ENCODE measurements at places on chromosomes 3 and 15.

- peak; percentile 93 for DNase-seq
These were observed 138.9 kb upstream of the SLC7A14 start for GRCh38 chr3:170724599-170725280.

DNA sequence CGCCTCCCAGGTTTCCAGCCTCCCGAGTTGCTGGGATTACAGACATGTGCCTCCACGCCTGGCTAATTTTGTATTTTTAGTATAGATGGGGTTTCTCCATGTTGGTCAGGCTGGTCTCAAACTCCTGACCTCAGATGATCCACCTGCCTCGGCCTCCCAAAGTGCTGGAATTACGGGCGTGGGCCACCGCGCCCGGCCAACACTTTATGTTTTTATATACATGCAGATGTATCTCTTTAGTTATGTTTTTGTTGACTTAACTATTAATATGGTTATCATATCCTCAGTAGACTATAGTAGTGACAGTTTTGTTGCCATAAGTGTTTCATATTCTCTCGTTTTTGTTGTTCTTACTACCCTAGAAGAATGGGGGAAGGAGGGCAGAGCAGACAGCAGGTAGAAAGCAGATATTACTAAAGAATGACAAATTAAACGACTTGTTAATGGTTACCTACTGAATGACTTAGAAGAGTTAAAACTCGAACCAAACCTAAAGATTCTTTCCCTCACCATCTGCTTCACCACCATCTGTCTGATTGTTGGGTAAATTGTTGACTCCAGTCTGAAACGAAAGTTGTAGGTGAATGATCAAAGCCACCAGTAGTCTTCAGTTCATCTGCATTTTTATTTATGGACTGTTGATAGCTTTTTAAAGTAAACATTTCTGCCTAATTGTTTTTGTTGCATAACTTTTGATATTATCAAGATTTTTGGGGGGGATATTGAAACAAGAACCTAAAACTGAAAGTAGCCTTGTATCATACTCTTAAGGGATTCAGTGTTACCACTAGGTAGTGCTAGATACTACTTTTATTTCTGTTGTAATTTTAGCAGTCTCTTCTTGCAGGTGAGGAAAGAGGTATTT, 89.3 kb downstream of the RASA2 start:
- DNase-seq = peak; percentile 10

GRCh38 chr3:73694983-73695757, 70.4 kb upstream of the PDZRN3 start:
- DNase-seq = no peak

DNA sequence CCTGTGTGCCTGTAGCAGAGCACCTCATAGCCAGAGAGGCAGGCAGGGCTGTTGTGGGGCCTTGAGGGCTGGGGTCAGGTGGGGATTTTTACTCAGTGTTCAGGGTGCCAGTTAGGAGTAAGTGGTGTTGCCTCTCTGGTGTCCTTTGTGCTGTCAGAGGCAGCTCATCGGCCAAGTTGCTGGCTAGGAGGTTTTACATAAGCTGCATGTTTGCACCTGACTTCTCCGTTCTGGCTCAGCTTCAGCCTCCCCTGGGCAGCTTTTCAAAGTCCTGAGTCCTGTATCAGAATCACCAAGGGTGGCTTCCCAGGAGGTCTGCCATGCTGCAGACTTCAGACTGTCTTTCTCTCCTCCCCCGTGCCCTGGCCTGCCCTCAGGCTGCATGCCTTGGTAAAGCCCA, 242.6 kb upstream of the TPM1 start:
- DNase-seq = no peak

GRCh38 chr3:112688819-112689218, 47.9 kb upstream of the CCDC80 start:
- DNase-seq = peak; percentile 41

GRCh38 chr3:129345971-129346370, 67.3 kb downstream of the HMCES start:
- no peak for DNase-seq

GRCh38 chr3:14403619-14404155, 1.3 kb downstream of the SLC6A6 start:
- DNase-seq = no peak

DNA sequence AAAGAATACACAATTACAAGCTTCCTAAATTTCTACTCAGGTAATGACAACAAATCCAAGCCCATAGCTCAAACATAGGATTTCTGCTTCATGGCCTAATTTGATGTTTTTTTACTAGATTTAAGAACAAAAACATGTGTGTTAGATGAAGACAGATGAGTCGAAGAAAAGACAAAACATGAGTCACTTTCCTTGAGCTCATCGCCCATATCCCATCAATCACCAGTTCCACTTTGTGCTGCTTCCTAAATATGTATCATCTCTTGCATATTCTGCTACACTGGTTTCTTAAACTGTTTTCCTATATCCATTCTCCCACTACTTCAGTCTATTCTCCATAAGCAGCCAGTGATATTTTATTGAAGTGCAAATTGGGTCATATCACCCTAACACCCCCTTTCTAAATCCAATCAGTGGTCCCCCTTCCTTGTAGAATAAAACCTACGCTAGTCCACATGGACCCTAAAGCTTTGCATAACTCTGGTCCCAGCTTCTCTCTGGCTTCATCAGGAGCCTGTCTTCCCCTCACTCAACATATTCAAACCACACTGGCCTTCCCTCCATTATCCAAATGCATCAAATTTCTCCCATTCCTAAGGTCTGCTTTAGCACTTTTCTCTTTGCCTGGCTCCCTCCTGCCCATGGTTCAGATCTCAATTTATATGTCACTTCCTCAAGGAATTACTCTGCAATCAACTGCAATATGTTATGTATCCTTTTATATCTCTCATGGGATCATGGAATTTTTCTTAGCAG, 1033.9 kb downstream of the FHIT start:
- peak; percentile 53 for DNase-seq

DNA sequence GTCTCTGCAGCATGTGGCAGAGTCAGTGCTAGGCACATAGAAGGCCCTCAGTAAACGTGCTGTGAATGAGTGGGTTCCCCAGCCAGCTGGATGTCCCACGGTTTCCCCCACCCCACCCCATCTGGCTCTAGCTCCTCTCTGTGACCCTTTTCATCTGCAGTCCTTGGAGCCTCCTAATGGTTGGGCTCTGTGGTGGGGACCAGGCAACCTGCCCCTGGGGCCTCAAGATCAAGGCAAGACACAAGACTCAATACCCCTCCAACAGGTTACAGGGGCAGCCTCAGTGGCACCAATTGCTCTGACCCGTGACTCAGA, 17.1 kb upstream of the CYP11A1 start:
- DNase-seq = no peak

DNA sequence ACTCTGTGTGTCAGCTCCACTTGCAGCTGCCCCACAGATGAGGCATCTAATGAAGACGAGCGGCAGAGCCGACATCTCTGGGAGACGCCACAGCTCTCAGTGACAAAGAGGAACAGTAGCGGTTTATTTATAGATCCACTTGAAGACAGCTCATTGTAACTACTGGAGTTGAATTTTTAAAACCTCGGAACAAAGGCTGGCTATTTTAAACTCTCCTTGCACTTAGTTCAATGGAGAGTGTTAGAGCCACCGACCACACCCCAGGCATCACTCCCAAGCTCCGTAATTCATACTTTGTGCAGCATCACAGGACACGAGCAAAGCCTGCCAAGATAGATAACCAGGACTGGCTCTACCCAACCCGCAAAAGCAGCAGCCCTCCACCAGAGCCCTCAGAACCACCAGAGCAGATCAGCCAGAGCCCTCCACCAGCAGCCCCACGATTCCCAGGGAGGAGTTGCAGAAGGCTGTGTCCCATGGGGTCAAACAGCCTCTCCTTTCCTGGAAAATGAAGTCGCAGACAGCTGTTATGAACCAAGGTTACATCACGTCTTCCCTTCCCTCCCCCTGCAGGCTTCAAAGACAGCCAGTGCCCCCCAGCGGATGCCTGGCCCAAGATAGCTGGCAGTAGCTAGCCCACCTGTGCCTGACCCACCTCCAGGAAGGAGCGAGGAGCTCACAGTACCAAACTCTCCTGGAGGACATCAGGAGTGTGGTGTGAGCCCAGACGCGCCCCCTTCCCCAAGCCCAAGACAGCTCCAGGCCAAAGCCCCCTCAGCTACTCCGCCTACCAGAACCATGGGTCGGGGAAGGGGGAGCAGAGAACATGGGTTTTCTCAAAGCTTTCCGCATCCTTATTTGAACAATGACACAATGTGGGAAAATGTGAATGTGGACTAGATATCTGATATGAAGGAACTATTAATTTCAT, 45.7 kb downstream of the POC1A start:
- peak; percentile 65 for DNase-seq

DNA sequence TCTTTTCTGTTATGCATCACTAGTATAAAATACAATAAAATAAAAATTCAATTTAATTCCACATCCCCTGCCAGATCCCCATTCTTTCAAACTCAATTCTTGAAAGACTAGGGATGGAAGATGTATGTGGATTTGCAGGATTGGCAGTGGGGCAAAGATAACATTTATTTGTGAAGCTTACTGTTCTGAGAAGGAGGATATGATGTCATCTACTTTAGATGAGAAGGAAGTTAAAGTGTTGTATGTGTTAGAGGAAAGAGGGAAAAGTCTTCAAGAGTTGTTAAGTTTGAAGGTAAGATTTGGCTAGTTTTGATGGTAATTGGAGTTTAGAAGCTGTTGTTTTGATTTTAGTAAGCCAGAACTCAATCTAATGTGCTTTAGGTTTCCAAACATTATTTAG, 845.1 kb upstream of the NR2F2 start:
- DNase-seq = no peak

GRCh38 chr15:41024131-41024530, 70.9 kb downstream of the CHAC1 start:
- DNase-seq = peak; percentile 91

GRCh38 chr15:73991260-73991659, 835 bp downstream of the STOML1 start:
- DNase-seq = no peak

- peak; percentile 35 for DNase-seq
These were observed 23.4 kb upstream of the SEC13 start for GRCh38 chr3:10344147-10344943.

DNA sequence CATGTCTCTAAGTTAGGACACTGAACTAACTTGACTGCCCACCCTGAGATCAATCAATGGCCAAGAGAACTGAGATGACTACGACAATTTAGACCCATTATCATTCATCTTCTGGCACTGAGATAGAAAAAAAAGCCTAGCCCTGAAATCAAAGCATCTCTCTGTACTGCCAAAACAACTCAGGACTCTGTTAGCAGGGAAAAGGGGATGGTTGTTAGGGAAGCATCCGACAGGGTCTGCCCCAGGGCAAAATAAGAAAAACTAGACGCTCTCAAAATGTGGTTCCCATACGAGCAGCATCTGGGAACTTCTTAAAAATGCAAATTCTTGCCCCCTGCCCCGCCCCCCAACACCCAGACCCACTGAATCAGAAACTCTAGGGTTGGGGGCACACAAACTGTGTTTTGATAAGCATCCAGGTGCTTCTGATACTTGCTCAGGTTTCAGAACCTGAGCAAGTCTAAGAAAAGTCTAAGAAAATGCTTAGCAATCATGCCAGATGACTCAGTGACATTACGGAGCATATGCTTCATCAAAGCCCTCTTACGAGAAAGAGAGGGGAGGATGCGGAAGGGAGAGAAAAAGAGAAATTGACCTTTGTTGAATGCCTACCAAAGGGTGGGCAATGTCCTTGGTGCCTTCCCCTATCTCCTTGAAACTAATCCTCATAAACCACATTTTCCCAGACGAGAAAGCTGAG, 172.8 kb upstream of the HES1 start:
- peak; percentile 42 for DNase-seq

DNA sequence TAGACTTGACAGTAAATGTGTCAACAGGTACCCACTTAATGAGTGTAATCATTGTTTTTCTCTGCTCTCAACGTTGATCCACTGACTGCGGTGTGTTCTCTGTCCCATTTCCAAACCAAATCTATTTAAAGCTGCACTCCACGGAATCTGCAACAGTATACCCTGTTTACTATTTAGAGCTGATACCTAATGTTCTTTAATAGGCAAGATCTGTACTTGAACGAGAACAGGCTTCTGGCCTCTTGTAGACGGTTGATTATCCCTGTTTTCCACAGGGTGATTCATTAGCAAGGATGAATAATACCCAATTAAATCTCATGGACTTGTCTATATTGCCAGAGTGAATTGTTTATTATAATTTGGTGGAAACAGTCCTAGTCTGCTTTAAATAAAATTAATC, 189.9 kb downstream of the LPP start:
- DNase-seq = no peak

- no peak for DNase-seq
These were observed 24.0 kb downstream of the KNL1 start for GRCh38 chr15:40618023-40618422.

GRCh38 chr15:58332676-58333400, 99.0 kb upstream of the LIPC start:
- DNase-seq = peak; percentile 83

DNA sequence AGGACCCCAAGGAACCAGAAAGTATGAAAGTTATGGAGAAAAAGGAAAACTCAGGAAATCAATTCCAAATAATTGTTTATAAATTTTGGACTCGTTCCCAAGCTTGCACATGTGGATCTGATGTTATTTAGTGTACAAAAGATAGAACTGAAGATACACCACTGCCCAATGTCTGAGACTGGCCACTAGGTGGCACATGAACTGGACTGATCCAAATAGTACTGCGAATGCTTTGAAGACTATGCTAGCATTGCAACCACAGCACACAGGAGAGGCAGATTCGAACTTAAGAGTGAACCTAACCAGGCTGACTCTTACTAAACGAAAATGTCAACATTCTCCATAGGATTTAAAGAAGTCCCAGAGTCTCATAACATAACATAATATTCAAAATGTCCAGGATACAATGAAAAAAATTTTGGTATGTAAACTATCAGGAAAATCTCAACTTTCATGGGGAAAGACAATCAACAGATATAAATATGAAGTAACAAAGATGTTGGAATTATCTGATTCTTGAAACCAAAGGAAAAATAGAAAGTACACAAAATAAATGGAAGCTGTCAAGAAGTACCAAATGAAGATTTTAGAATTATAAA, 596.7 kb downstream of the FGF12 start:
- DNase-seq = peak; percentile 40

DNA sequence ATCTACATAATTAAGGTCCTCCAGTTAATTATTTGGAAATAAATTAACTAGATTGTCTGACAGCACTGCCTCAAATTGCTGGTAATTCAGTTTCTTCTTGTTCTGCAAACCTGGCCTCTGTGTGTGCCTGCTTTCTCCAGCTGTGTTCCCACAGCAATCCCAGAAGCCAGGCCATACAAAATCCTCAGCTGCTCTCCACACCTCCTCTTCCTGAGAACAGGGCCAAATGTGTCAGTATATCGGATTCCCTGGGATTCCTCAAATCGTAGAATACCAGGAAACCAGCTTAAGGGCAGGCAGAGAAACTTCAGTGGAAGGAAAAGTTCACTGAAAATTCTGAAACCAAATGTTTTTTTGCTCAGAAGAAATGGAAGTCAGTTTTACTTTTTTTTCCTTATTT, 261.4 kb downstream of the ZMAT3 start:
- no peak for DNase-seq

- DNase-seq = no peak
These were observed 913.8 kb downstream of the FHIT start for GRCh38 chr3:60337421-60337820.

DNA sequence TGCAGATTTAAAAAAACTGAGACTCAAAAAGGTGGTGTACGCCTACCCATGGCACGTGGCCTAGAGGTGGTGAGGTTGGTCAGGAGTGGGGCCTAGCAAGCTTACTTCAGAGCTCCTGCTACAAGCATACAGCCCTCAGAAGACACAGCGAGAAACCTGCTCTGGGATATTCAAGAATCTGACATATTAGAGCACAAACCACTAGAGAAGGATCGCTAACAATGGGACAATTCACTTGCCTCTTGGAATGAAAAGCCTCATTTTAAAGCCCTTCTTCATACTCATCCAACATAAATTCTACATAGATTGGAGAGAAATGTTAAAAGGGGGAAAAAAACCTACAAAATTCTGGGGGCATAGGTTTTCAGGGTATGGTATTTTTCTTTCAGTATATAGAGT, 118.0 kb upstream of the ARHGEF3 start:
- DNase-seq = no peak
